ENCODE measurements at places on chromosomes 7 and 10. TPM values are rescaled to one million over a fixed set of nuclear protein-coding genes. Genes with fewer than 3 reads are reported as not detected.

DNA sequence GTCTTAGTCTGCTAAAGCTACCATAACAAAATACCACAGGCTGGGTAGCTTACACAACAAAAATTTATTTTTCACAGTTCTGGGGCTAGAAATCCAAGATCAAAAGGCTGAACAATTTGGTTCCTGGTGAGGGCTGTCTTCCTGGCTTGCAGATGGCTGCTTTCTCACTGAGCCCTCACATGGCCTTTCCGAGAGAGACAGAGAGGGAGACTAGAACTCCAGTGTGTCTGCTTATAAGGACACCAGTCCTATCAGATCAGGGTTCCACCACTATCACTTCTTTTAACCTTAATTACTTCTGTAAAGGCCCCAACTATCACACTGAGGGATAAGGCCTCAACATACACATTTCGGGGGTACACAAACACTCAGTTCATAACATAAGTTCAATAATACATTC, 527.4 kb upstream of the VSTM2A start:
- DNase-seq, result no peak

Gene LIPN
- not detected for total RNA-seq

Gene GFRA1
- total RNA-seq, result 60.9 TPM

Gene STAMBPL1
- 29.0 TPM for total RNA-seq
